ENCODE measurements at places on chromosomes 1 and 21.

- peak; percentile 67 for DNase-seq
These were observed 19.8 kb upstream of the HSPG2 start for GRCh38 chr1:21956720-21957552.

- DNase-seq, result no peak
These were observed 814.0 kb downstream of the KCNT2 start for GRCh38 chr1:195794225-195794624.

GRCh38 chr1:221637641-221638041 lies 104.2 kb downstream of the DUSP10 start:
- peak; percentile 21 for DNase-seq

DNA sequence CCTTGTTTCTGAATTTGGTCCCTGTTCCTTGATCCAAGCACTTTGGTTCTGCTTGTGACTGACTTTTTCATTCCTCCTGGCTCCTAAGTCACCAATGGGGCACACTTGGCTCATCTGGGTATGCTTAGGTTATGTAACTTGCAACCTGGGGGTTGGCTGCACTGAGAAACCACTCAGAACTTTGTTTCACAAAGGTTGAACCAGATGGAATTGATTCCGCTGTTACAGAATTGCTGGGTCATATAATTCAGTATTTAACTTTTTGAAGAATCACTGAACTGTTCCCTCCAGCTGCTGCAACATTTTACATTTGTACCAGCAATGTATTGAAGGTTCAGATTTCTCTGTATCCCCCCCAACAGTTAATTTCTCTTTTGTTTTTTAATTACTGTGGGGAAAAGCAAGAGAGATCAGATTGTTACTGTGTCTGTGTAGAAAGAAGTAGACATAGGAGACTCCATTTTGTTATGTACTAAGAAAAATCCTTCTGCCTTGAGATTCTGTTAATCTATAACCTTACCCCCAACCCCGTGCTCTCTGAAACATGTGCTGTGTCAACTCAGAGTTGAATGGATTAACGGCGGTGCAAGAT lies 9.6 kb upstream of the NVL start:
- no peak for DNase-seq

- no peak for DNase-seq
These were observed 10.7 kb downstream of the RPF1 start for GRCh38 chr1:84489766-84490165.

DNA sequence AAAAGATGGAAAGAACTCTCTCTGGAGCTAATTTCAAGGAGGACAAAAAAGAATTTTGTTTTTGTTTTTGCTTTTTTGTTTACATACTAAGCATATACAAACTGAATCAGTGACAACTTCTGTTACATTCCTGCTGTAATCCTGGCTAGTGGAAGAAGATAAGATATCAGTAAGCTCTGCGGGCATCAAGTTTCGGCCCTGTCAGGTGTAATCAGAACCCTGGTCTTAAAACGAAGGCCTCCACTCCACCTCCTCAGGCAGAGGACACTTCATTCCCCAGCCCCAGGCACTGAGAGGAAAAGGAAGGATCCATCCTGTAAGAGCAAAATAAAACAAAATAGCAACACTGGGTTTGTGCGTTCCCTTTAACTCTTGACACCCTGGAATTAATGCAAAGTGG lies 88.9 kb upstream of the ARHGAP29 start:
- DNase-seq, result peak; percentile 41

- no peak for DNase-seq
These were observed 111.9 kb upstream of the RAVER2 start for GRCh38 chr1:64632936-64633335.

DNA sequence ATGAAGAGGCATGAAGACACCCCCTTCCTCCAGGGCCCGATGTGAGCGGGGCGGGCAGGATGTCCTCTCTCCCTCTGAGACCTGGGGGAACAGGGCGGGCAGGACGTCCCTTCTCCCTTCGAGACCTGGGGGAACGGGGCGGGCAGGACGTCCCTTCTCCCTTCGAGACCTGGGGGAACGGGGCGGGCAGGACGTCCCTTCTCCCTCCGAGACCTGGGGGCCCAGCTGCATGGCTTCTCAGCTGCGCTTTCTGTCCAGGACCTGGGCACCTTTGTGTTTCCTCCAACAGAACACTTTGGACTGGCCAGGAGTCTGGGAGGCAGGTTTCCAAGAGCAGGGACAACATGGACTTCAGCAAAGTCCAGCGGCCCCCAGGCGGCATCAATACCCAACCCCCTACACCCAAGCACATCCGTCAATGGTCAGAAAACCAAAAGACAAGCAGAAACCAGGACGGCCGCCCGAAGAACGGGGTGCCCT lies 30.8 kb upstream of the ADARB1 start:
- DNase-seq, result no peak

DNA sequence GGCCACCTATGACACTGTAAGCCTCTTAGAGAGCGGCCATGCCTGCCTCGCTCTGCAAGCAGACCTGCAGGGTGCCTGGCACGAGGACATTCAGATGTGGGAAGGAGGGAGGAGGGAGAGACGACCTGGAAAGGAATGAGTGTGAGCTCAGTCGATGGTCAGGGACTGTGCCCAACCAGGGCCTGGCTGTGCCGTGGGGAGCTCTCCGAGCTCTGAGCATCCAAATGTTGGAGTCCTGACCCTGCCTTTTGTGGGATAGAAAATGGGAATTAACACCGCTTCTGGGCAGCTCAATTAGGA lies 7.3 kb downstream of the CSTB start:
- DNase-seq, result no peak

GRCh38 chr1:52727956-52728656 lies 1.9 kb downstream of the ZYG11B start:
- no peak for DNase-seq

GRCh38 chr1:97674517-97674916 lies 246.3 kb downstream of the DPYD start:
- DNase-seq, result no peak

- DNase-seq, result no peak
These were observed 55.5 kb downstream of the SLC66A1 start for GRCh38 chr1:19367584-19368041.

DNA sequence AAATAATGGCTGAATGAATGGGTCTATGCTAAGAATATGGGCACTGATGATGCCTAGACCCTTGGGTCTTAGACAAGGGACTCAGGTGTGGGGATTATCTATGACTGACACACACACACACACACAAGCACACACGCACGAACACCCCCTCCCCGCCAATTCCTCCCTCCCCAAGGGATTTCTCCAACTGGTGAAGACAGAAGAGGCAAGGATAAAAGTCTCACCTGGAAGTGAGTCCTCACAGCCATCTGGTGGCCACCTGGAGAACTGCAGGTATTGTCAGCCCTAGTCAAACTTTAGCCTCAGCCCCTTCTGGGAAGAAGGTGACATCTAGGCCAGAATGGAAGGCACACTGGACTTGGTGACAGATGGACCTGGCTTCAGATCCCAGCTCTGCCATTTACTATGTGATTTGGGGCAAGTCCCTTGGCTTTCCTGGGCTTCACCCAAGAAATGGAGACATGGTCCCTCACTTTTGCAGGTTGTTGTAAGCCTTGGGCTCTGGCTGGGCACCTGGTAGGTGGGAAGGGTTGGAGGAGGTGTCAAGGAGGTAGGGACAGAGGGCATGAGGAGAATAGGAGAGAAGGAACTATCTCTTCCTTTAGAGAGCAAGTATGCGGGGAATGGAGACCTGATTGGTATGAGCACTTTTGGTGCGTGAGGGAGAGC lies 4.0 kb upstream of the GPR3 start:
- DNase-seq, result peak; percentile 74

- peak; percentile 37 for DNase-seq
These were observed 36.2 kb downstream of the TLR5 start for GRCh38 chr1:223106856-223107255.

DNA sequence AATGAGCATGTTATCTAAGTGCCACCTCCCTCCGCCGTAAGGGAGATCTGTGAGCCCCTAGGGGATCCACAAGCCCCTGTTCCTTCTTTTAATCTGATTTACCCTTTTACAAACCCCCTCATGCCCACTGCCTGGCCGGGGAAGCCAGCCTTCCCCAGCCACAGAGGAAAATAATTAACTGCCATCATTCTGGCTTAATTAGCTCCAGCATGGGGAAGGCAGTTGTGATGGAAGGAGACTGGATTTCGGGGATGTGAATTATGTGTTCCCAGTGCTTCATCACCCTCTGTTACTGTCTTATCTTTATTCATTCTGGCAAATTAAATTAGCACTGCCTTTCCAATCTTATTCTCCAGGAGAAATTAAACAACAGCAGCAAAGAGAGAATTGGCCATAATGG lies 135.8 kb downstream of the PTPRU start:
- no peak for DNase-seq

DNA sequence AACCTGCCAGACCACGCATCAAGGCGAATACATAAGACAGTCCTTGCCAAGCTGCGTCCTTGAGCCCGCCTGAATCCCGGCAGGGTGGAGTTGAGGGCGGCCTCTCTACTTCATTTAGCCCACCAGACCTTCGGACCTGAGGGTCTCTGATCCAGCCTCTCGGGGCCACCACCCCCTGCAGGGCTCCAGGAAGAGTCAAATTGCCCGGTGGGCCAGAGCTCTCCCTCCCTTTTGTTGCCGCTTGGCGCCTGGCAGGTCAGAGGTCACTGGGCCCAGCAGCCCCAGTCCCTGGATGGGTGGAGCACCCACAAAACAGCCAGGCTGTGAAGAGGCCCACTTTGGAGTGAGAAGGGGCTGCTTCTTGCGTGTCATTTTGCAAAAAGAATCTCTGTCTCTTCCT lies 9.0 kb downstream of the GNG4 start:
- DNase-seq, result no peak

DNA sequence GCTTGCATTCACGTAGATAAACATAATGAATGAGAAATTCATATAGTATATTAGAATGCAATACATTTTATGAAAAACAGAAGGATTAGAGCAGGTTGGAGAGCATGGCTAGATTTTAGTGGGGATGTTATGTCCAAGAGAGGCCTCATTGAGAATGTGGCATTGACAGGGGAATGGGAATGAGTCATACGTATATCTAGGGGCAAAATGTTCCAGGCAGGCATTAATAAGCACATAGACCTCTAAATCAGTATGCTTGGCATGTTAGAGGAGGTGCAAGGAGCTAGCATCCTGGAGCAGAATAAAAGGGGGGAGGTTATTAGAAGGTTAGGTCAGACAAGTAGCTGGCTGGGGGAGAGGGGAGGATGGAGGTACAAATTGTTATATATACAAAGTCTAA lies 93.0 kb downstream of the USH2A start:
- DNase-seq, result no peak

DNA sequence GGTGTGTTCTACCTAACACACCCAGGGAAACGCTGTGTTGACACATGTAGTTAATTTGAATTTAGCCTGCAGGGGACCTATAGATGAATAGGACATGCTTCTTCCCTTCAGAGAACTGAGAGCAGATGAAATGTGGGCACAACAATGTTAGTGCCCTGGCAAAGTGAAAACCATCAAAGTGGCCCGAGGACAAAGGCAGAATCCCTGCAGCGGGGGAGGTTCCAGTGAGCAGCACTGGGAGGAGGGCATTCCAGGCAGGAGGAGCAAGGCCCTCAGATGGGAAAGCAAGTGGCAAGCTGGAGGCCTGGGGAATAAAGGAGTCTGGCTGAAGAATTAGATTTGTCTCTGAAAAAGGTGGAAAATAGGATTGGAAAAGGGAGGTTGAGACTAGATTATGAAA lies 37.2 kb downstream of the C1orf94 start:
- no peak for DNase-seq

DNA sequence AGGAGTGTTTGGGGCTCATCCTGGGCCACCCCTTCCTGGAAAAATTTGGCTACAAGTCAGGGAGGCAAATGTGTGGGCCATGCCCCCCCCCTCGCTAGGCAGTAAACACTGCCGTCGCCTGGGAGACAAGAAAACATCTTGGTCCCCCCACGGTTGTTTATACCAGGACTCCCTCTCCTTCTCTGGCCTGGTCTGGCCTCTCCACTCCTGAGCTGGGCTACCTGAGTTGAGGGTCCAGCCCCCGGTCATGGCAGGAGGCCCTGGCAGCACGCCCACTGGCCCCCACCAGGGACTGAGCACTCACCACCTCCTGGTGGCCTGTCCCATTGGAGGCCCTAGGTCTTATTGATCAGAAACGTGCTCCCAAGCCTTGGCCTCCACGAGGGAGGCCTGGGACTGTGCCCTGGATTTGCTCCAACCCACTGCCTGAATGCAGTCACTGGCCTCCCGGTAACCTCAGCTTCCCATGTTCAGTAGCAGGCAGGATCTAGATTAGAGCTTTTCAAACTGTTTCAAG lies 15.8 kb downstream of the KCNQ4 start:
- DNase-seq, result no peak

All from NCI-H69 (cell line).